CD8-positive, alpha-beta memory T cell (primary cell): ENCODE measurements at places on chromosomes 3 and 15.

DNA sequence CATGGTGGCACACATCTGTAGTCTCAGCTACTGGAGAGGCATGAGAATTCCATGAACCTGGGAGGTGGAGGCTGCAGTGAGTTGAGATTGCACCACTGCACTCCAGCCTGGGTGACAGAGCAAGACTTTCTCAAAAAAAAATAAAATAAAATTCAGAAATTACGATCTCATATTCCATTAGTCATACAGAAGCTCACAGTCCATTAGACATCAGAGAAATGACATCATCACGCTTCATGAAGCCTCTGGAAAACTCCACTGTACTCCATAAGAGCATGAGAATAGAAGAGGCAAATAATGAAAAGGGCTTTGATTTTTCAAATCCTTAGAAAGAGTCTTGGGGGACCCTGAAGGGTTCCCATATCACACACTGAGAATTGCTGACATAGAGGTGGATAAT, 145.0 kb upstream of the MITF start:
- no peak for DNase-seq

- no peak for DNase-seq
Observed at GRCh38 chr3:186123012-186123411, 14.1 kb upstream of the ETV5 start.

DNA sequence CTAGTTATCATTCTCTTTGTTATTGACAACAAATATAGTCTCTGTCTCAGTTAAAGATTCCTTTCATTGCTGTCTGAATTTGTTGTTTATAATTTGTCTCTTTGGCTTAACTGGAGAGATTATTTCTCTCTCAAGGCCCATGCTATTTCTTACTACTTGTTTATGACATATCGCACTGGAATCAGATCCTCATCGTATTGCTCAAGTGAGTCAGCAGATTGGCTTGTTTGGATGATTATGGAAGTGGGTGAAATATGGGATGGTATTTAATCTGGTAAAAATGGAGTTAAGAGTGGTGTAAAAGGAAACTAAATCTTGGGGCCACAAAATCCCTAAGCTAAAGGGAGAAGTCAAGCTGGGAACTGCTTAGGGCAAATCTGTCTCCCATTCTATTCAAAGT, 613.1 kb downstream of the SI start:
- no peak for DNase-seq

GRCh38 chr15:46595016-46595415, 960.2 kb downstream of the SQOR start:
- DNase-seq, result no peak

- no peak for DNase-seq
Observed at GRCh38 chr15:62942428-62942827, 100.1 kb upstream of the TPM1 start.

GRCh38 chr3:27209617-27210264, 159.4 kb downstream of the NEK10 start:
- DNase-seq, result no peak
